ENCODE measurements at places on chromosomes 6 and 20.

DNA sequence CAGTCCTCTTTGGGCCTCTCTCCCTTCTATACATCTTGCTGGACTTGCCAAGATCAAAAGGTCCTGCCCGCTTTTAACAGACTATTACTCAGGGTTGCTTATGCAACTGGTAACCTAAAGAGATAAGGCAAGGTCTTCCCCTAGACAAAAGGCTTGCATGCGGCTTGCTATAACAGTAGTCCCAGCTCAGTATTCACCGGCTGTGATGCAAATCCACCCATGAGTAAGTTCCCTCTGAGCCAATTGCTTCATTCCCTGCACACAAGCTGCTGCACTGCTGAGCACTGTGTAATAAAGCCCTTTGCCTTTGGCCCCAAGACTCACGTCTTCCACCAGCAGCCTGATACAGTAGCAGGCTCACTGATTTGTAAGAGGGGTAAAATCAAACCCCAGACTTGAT is 363.8 kb downstream of the PRKN start:
- no peak for DNase-seq

DNA sequence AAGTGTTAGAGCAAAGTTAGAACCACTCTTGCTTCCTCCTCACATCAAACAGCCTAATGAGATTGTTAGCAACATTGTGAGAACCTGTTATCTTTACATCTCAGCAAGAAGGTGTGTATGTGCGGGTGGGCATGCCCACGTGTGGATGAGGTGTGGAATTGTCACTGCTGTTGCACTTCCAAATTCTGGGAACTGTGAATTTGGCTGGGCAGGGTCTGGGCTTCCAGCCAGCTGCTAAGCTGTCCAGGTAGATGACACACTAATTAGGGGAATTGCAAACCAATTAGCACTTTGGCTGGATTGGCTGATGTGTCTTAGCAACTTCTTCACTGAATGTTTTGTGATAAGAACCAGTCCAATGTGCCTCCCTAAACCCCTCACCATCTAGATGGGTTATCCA is 848.2 kb downstream of the DHX35 start:
- DNase-seq, result no peak

DNA sequence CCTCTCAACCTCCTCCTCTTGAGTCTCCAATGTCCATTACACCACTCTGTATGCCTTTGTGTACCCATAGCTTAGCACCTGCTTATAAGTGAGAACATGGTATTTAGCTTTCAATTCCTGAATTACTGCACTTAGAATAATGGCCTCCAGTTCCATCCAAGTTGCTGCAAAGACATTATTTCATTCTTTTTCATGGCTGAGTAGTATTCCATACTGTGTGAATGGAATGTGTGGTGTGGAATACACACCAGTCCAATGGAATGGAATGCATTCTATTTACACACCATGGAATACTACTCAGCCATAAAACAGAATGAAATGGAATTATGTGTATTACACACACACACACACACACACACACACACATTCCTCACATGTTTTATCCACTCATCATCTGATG is 116.1 kb downstream of the BACH2 start:
- DNase-seq, result no peak

- DNase-seq, result no peak
Measured at GRCh38 chr6:116217069-116217468, 36.8 kb downstream of the TSPYL4 start.

GRCh38 chr6:116412270-116412669 is 41.5 kb downstream of the DSE start:
- DNase-seq, result no peak

DNA sequence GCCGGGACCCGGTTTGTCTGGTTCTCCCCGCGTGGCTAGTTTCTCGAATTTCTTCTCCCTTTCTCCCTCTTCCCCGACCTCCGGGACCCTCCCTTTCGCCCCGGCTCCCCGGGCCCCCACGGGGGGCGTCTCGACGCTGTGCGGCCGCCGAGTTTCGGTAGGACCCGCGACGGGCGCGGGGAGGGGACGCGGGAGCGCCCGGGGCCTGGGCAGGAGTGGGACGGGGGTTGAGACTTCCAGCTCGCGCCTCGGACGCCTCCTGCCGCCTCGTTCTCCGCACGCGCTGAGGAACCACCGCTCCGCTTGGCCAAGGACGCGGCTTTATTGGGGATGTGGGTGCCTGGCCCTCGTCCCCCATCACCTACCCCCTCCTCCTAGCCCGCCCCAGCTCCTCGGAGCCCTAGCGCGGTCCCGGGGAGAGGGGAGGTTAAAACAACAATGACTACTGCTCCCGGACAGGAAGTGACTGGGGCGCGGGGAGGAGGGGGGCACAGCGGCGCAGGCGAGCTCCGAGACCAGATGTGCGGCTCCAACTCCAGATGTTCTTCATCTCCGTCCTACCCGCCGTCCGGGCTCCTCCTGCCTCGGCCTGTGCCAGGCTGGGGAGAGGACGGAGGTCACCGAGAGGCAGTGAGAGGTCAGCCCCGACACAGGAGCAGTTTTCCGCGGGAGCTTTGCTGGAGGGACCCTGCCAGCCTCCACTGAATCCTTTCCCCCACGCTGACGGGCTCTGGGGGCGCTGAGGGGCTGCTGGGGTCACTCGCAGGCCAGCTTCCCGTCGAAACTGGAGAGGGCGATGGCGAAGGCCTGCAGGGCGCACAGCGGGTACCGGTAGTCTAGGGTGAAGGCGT is 917 bp upstream of the TEAD3 start:
- no peak for DNase-seq

- DNase-seq, result peak; percentile 77
Measured at GRCh38 chr20:57398231-57398821, 7.1 kb downstream of the RBM38 start.

DNA sequence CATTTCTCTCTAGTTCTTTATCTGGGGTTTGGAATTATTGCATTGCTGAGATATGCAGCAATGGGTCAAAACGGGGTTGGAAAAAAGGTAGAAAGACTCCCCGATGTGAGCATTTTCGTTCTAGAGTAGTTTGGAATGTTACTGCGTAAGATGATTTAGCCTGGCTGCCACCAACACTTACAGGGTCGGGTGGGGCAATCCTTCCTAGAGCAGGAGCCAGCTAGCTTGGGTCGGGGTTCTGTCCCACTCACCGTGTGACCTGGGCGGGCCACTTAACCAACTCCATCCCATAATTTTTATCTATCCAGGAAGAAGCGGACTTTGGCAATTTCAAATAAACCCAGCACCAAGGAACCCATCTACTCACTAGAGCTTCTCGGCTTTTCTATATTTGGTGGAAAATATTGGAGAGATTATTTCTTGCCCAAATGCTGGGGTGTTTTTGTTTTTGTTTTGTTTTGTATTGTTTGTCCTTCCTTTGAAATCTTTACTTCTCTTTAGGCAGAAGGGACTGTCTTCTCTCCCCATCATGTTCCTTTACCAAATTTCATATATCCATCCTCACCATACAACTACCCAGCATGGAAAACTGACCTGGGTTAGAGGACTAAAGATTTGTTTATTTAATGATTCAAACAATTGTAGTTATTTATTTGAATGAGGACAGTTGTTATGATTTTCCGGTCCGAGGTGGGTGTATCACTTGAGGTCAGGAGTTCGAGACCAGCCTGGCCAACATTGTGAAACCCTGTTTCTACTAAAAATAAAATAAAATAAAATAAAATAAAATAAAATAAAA is 72.4 kb downstream of the GPX5 start:
- no peak for DNase-seq

GRCh38 chr20:56433880-56434255 is 21.8 kb downstream of the CASS4 start:
- DNase-seq, result no peak

DNA sequence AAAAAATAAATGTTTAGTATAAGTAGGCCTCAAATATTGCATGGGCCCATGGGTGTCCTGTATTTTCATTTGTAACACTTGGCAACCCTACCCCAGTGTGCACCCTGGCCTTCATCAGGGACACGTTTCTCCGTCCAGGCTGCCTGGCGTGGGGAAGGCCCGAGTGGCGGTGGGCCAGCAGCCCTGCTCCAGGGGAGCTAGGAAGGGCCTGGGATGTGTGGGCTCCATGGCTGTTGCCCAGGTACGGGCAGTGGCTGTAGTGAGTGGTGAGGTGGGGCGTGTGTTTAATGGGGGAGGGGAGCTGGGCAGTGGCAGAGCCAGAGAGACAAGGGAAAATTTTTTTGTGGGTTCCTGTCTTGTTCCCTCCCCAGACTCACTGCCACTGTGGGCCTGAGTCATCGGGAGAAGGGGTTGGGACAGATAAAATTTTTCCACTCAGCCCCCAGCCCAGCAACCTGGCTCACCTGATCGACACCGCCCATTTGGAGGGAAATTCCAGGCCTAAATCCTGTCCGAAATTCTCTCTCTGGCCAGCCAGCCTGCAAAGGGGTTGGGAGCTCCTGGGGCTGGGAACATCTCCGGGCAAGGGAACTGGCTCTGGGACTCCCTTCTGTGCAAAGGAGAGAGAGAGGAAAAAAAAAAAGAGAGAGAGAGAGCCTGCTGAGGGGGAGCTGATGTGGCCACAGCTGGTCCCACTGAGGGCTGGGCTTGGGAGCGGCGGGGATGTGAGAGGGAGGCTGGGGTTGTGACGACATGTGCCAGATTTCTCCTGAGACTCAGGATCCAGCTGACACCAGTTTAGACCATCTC is 32.5 kb upstream of the VEGFA start:
- DNase-seq, result no peak

GRCh38 chr20:18101125-18101810 is 36.4 kb upstream of the KAT14 start:
- no peak for DNase-seq

DNA sequence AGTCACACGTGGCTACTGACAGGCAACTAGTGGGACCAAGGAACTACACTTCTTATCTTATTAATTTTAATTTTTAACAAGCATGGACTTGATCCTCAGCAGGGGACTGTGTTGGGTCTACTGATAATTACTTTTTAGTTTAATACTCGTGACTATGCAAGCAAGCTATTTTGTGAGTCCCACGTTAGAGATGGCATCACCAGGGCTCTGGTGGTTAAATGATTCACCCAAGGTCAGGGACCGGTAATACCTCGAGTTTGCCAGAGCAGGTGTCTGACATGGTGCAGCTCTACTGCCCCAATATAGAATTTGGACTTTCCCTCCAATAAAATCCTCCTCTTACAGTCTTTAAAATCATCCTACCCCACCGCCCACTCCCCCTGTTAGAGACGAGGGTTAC is 98.6 kb upstream of the RIN2 start:
- no peak for DNase-seq

GRCh38 chr20:13639150-13639497 is 392 bp upstream of the TASP1 start:
- no peak for DNase-seq

- DNase-seq, result no peak
Measured at GRCh38 chr6:146582857-146583256, 15.9 kb upstream of the ADGB start.

- DNase-seq, result no peak
Measured at GRCh38 chr20:20201124-20201523, 148.8 kb downstream of the CFAP61 start.

DNA sequence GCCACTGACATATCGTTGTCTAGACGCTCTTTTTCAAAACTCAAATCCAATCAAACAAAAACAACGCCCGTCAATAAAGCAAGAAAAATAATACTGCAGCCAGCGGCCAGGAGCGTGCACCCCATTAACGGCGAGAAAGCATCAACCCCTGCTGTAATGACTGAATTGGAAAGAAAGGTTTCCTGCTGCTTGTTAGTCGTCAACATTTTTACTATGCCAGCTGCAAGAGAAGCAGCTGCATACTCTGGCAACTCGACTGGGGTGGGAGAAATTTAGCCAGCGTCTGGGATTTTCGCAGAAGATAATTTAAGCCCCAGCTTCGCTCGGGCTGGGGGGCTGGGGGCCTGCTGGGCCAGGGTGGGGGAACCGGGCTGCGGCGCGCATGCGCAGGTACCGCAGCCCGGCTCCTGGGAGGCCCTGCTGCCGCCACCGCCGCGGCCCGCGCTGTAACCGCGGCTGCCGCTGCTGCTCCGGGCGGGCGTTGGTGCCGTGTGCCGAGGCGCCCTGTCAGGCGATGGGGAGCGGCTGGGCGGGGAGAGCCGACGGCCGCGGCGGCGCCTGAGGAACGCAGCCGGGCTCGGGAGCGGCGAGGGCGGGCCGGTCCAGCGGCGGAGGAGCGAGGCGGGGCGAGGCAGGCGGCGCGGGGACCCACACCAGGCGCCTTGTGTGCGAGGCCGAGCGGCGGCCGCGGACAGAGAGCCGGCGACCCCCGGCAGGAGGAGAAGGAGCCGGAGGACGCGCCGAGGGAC is 732 bp upstream of the STXBP5 start:
- DNase-seq, result peak; percentile 35

GRCh38 chr6:9708600-9708999 is 706.3 kb downstream of the TFAP2A start:
- no peak for DNase-seq

DNA sequence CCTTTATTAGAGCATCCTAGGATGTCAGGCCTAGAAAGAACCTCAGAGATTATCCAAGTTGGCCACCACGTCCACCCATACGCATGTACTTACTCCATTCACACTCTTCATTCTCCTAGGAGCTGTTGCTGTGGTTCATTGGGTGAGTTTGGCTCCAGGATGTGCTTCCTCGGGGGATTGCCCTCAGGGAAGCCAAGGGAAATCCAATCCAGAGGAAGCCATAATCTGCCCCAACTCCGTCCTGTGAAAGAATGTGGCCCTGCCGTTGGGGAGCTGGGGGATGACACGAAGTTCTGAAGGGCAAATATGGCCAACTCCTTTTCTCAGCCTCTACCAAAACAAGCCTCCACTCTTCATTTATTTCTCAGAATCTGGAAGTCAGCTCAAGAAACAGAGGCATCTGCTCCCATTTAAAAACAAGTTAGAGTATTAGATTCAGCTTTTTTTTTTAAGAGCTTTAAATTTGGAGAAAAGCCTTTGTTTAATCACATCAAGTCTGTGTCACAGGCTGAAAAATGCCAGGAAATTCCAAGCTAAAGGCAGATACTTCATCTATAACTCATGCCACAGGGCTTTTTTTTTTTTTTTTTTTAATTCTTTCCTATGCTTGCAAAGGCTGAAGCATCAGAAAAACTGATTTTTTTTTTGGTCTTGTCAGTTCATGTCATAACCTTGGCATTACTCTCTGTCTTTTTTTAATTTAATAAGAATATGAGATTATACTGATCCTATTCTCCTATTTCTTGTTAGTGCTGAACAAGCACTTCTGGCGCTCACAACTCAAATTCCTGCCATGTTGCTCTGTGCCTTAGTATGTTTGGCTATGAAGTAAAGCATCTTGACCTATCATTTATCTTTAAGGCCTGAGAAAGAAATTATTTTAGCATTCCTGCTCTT is 480.9 kb upstream of the MARCKS start:
- no peak for DNase-seq
